ENCODE measurements at places on chromosomes 6 and 20.

- DNase-seq, result no peak
These were observed 45.1 kb upstream of the EEF1A1 start for GRCh38 chr6:73565767-73566485.

- no peak for DNase-seq
These were observed 38.0 kb downstream of the SLC9A8 start for GRCh38 chr20:49850463-49851230.

GRCh38 chr6:109715616-109716015, 24.5 kb downstream of the FIG4 start:
- no peak for DNase-seq

- DNase-seq, result no peak
These were observed 825 bp upstream of the FAM135A start for GRCh38 chr6:70412252-70413113.

DNA sequence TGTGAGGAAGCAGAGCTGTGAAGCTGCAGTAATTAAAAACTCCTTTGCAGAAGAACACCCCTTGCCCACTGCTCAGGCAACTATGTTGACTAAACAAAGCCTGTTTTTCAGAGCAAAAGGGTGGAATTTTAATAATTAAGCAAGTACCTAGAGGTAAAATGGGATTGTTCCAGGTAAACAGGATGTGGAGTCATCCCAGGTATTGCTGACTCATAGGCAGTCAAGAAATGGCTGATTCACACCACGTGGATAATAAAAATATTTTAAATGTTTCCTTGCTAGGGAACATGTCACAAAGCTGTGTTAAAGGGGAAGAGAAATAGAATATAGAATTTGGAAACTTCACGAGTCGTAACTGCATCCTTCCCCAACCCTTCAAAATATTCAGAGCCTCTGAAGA, 491.8 kb downstream of the BTBD3 start:
- no peak for DNase-seq

- DNase-seq, result no peak
These were observed 62.1 kb downstream of the TBXT start for GRCh38 chr6:166105341-166106075.

- DNase-seq, result no peak
These were observed 223.0 kb upstream of the SYNCRIP start for GRCh38 chr6:85865420-85866369.

DNA sequence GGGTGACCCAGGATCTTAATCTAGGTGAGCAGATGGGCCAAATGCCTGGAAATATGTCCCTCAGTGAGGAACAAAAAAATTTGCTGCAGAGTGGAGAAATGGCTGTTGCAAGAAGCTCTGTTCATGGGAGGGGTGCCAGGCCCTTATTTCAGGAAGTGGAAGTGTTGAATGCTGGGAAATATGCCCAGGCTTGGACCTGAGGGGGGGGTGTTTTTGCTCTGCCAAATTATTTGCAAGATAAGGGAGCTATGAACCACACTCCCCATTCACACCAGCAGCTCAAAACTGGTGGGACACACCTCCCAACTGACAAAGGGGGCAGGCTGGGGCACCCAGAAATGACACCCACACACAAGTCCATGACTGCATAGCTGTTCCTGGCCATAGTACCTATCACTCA, 8.7 kb downstream of the CST4 start:
- no peak for DNase-seq

- no peak for DNase-seq
These were observed 85.6 kb downstream of the PREX1 start for GRCh38 chr20:48742233-48742632.

GRCh38 chr6:145758113-145758512, 22.8 kb upstream of the EPM2A start:
- DNase-seq, result no peak

DNA sequence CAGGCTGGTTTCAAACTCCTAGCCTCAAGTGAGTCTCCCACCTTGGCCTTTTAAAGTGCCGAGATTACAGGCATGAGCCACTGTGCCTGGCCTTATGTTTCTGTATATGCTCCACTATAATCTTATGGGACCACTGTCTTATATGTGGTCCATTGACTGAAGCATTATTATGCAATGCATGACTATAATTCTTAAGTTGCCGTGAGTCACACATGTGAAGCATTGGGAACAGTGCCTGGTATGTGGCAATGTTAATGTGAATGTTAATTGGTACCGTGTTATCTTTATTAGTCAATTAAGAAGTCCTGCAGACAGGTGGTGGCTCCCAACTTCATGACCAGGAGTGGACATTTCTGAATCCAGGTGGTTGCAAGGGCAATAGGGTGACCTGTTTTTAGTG, 14.7 kb upstream of the ASXL1 start:
- DNase-seq, result no peak

DNA sequence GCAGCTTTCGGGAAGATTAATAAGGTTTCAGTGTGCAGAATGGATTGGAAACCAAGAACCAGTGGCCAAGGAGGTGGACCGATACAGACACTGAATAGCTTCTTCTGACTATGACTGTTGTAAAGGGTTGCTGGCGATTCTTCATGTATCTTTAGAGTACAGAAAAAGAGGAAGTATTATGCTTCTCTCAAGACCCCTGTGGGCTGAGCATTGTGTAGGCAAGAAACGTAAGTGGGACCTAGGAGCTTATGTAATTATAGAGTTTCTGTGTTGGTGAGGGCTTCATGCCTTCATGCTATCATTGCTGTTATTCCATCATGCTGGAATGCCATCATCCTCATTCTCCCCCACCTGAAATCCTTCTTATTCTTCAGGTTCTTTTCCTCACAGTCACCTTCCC, 105.4 kb upstream of the AKIRIN2 start:
- no peak for DNase-seq

DNA sequence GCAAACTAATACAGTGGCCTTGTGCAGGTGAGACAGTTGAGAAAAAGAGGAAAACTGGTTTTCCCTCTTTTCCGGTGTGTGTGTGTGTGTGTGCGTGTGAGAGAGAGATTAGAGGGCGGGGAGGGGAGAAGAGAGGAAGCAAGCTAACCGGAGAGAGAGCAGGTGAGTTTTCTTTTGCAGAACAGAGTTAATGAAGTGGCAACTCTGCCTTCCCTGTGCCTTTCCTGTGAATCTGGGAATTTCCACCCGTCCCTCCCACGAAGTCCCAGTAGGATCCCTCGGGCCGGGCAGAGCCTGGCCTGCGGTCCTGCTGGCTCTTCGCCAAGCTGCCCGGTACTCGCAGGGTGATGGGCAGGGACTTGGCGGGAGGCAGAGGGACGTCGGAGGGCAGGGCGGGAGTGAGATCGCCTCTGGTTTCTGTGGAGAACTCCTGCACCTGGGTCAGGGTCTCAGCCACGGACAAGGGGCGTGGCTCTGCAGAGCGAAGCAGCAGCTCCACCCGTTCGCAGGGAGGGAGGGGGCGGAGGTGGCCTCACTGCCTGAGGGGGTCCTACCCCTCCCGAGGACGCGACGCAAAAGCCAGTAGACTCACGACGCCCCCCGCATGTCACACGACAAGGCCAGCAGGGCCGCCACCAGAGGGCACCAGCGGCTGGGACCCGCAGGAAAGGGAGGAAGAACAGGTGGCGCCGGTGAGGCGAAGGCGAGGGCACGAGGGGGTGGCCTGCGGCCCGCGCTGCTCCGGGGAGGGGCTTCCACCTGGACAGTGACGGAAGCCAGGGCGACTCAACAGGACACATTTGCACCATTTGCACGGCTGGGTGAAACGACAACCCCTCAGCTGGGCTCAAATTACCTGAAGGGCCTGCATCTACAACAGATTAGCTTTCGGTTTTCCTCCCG, 51.2 kb upstream of the RNF182 start:
- DNase-seq, result peak; percentile 64

DNA sequence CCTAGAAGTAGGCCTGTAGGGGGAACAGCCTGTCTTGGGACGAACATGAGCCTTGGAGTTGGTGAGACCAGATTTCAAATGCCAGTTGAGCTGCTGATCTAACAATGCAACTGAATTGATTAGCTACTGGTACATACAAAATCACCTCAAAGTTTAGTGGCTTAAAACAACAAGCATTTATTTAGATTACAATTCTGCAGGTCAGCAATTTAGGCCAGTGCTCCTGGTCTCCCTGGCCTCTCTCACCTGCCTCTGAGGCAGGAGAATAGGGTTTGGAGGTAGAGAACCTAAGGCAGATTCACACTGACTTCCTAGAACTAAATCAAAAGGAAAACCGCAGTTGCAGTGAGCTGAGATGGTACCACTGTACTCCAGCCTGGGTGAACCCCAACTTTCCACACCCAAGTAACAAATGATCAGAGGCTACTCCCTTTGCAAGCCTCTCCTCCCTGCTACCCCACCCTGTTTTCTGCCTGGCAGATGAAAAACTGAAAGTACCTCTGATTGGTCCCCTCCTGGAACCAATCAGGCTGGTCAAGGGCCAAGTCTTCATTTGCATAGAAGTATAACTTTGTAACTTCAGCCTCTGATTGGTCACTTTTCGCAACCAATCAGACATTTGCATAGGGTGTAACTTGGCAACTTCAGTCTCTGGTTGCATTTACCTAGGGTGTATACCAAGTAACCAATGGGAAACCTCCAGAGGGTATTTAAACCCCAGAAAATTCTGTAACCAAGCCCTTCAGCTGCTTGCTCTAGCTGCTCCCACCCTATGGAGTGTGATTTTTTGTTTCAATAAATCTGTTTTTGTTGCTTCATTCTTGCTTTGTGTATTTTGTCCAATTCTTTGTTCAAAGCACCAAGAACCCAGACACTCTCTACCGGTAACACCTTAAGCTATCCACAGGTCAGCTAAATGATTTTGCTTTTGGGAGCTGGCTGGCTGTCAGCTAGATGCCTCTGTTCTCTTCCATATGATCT, 8.1 kb upstream of the UBR2 start:
- DNase-seq, result no peak

DNA sequence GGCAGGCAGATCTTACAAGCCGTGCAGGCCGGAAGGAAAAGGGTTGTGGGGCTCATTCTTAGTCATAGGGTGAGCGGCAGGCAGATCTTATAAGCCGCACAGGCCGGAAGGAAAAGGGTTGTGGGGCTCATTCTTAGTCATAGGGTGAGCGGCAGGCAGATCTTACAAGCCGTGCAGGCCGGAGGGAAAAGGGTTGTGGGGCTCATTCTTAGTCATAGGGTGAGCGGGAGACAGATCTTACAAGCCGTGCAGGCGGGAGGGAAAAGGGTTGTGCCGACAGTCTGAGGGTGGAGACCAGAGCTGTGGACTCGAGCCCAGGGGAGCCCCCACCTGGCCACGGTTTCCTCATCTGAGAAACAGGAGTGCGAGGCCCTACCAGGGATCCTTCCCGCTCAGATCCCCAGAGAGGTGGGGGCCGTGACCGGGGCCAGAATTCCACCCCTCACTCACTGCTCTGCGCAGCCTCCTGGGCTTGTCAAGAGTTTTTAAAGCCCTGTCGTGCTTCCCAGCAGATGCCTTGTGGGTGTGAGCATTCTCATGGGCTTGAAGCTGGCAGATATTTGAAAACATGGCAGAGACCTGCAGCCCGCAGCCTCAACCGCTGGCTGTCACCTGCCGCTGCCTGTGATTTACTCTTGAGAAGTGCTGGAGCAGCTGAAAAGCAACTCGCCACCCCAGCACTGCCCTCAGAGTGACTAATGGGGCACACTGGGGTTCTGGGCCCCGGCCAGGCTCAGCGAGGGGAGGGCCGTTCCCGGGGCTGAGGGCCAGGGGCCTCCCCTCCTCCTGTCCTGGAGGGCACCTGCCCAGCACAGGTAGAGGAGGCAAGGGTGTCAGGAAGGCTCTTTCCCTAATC, 31.9 kb downstream of the NTSR1 start:
- peak; percentile 50 for DNase-seq

DNA sequence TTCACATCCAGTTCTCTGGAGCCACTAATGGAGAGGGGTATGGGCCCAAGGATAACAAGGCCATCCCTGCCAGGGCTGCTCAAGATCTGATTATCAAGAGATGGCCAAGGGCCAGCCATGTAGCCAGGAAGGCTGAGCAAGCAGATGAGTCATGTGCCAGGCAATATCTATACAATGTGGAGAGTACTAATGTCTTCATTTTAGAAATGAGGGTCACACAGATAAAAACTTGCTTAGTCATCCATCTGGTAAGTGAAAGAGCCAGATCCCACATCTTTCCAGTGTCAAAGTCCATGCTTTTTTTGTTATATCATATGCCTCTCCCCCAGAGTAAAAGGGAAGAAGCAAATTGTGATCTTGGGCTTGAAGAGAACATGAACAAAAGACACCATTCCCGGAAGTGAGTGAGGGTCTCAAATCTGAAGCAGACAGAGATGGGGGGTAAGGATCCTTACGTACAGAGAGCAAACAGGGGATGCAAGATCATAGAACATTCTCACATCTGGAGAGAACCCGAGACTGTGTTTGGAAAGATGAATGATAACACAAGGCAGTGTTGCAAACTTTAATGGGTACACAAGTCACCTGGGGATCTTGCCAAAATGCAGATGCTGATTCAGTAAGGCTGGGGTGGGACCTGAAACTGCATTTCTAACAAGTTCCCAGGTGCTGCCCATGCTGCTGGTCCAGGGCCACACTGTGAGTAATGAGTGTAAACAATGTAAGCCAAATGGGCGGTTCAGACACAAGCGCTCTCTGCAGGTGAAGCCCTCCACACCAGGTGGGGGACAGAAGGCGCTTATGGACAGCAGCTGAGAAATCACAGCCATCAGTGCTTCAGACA, 20.0 kb upstream of the GSTA3 start:
- no peak for DNase-seq

DNA sequence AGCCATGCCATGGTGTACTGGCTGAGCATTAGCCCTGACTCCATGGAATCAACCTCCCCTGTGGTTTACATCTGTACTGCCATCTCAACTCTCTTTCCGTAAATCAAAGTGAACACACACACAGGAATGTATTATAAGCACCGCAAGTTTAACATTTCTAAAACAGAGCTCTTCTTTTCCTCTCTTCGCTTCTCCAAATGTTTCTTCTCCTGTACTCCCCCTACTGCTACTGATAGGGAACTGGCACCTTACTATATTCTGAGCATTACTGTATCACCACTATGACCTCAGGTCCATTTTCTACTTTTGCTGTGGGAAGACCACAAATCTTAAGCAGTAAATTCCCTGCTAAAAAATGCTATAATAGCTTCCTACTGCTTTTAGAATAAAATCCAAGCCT, 101.2 kb downstream of the NUS1 start:
- DNase-seq, result no peak

DNA sequence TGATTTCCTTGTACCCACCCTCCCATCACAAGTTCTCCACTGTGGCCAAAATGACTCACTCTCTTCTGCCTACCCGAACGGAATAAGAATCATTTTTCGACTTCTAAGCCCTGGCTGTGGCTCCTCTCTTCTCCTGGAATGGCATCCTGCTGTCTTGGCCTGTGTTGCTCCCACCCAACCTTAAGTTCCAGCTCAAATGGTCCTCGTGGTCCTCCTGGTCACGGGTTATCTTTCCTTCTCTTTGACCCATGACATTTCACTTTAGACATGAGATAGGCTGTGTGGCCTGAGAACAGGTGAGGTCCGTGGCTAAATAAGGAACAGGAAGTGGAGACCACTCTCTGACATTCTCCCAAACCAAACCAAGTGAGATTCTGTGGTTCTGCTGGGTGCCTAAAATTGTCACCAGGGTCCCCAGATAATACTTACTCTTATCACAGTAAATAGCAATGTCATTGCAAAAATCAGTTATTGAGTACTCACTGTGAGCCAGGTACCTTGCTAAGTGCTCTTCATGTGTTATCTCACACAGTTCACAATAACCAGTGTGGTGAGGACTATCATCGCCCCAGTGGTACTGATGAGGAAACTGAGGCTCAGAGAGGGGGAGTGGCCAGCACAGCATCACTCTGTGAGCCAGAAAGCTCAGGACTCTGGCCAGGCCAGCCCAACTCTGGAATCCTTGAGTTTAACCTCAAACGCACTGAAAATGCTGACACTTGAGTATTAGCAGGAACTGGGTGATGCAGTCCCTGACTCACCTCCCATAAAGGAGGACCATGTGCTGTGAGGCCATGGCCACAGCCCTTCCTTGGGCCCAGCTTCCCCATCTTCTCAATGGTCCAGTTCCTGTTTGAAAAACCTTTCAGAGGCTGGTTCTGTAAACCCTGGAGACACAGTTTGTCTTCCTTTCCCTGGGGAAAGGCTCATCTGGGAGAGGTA, 74.8 kb upstream of the SIRPA start:
- DNase-seq, result peak; percentile 72

All from aorta (tissue), 5 donors.